ENCODE measurements at places on chromosomes 13 and 19.

GRCh38 chr13:46071590-46072249 lies 19.2 kb upstream of the ZC3H13 start:
- DNase-seq: no peak

- no peak for DNase-seq
Measured at GRCh38 chr13:27600711-27601110, 19.6 kb downstream of the LNX2 start.

GRCh38 chr19:52566588-52566987 lies 3.5 kb upstream of the ZNF701 start:
- DNase-seq: peak; percentile 55

- no peak for DNase-seq
Measured at GRCh38 chr13:114222461-114222968, 12.2 kb upstream of the CDC16 start.

GRCh38 chr13:73578251-73578875 lies 519.6 kb downstream of the KLF5 start:
- DNase-seq: peak; percentile 4

- DNase-seq: peak; percentile 84
Measured at GRCh38 chr13:99151516-99151915, 49.1 kb upstream of the UBAC2 start.

DNA sequence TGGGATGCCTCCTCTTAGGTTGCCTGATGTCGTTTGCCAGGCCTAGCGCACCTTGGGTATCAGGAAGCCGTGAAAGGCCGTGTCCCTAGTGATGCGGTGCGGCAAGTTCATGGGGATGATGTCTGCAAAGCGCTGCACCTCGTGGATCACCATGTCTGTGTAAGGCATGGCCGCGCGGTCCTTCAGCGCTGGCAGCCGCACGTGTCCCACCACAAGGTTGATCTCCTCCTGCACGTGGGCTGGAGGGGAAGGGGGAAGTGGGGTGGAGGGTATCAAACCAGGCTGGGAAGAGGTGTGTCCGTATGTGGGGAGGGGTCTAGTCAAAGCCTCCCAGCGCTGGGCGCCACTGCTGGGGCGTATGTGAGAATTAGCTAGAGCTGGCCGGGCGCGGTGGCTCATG lies 23.2 kb downstream of the EGLN2 start:
- no peak for DNase-seq

- peak; percentile 50 for DNase-seq
Measured at GRCh38 chr13:40352380-40352778, 314.1 kb downstream of the FOXO1 start.

- peak; percentile 38 for DNase-seq
Measured at GRCh38 chr13:110957181-110957884, 42.5 kb upstream of the ANKRD10 start.

DNA sequence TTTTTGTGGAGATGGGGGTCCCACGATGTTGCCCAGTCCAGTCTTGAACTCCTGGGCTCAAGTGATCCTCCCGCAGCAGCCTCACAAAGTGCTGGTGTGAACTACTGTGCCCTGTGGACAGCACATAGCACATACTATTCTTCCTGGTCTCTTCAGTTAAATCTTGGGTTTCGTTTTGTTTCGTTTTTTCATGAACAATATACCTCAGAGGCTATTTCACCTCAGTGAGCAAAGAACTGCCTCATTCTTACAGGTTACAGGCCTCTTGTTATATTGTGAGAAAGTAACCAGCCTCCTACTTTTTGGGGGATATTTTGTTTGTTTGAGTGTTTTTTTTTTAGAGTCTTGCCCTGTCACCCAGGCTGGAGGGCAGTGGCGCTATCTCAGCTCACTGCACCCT lies 1.3 kb upstream of the C3 start:
- DNase-seq: no peak

DNA sequence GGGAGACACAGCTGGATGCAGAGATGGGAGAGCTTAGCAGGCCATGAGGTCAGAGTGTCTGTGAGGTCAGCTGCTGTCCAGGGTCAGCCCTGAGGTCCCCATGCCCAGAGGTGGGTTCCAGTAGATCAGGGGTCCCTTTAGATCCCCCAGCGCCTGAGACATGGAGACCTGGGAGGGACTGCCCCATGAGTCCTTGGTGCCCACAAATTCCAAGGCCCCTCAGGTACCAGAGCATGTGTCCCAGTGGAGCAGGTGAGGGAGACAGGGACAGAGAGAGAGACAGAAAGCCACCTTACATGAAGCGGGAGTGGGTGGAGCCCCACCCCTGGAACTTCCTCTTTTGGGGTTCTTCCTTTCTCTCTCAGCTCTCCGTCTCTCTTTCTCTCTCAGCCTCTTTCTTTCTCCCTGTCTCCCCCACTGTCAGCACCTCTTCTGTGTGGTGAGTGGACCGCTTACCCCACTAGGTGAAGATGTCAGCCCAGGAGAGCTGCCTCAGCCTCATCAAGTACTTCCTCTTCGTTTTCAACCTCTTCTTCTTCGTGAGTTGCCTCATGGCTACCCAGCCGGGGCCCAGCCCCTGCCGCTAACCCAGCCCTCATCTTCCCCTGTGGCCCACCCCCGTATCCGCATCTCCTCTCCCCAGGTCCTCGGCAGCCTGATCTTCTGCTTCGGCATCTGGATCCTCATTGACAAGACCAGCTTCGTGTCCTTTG lies at the start of gene CD37:
Gene CD37 (plus strand): TSS at position 336 of the 713 bp plus-strand sequence. CDS start 135 bp downstream, at position 471.
- DNase-seq: no peak

GRCh38 chr19:14434543-14435319 lies 1.6 kb downstream of the PKN1 start:
- DNase-seq: peak; percentile 92

- no peak for DNase-seq
Measured at GRCh38 chr13:100658363-100658762, 16.2 kb downstream of the TMTC4 start.

DNA sequence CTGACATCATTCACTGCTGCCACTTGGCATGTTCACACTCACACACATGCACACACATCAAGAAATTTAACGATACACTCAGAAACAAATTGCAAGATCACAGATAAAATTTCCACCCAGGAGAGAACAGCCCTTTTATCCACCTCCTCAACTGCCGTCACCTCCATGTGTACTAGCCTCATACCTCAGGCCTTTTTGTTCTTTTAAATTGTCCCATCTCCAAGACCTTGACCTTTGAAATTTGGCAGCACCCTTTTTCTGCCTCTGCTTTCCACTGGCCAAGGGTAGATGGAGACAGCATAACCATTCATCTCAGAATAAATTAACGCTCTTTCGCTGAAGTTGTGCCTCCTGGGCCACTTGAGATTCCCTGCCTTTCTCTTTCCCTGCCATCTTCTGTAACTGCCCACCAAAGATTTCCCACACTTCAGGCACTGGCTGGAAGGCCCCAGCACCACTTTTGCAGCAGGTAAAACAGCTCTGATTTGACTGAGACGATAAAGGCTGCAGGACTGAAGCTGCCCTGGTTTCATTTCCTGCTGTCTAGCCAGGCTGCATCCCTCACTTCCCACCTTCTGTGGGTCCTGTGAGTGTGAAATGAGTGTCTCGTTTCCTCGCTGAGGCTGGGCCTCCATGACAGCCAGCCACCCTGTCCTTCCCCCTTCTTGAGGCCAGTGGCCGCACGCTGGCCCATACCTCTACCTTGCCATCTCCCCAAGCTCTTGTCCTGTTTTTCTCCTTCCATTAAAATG lies 39.3 kb downstream of the MBNL2 start:
- no peak for DNase-seq

GRCh38 chr13:101567841-101568240 lies 115.4 kb downstream of the ITGBL1 start:
- DNase-seq: no peak

- no peak for DNase-seq
Measured at GRCh38 chr13:109883181-109884180, 97.1 kb upstream of the IRS2 start.

- DNase-seq: peak; percentile 78
Measured at GRCh38 chr13:102847272-102848234, 1.7 kb downstream of the ERCC5 start.

- peak; percentile 24 for DNase-seq
Measured at GRCh38 chr19:28314756-28315155, 898.2 kb downstream of the UQCRFS1 start.

- no peak for DNase-seq
Measured at GRCh38 chr13:106259928-106260327, 275.5 kb downstream of the EFNB2 start.

- no peak for DNase-seq
Measured at GRCh38 chr13:25069911-25070310, 26.0 kb upstream of the PABPC3 start.

All from GM23248 (cell line).